Pericardium fibroblast (primary cell): ENCODE measurements at places on chromosomes 7 and 10. TPM values are rescaled to one million over a fixed set of nuclear protein-coding genes. Genes with fewer than 3 reads are reported as not detected.

HDAC9 gene
- 2.4 and 4.3 TPM in 2 replicates for total RNA-seq

CHST3 gene
- total RNA-seq = 23.7 and 26.3 TPM in 2 replicates

ARL5B gene
- total RNA-seq = 11.0 TPM in 2 replicates

PRSS37 gene
- total RNA-seq = not detected in 2 replicates

WEE2 gene
- not detected in 2 replicates for total RNA-seq

PIK3CG gene
- not detected in 2 replicates for total RNA-seq

SPDYE6 gene
- total RNA-seq = not detected in 2 replicates

FAM180A gene
- 9.7 and 14.1 TPM in 2 replicates for total RNA-seq

ZMYND11 gene
- 30.7 and 33.5 TPM in 2 replicates for total RNA-seq

GPR158 gene
- 0.09 and 2.6 TPM in 2 replicates for total RNA-seq

TEX36 gene
- total RNA-seq = not detected in 2 replicates

HYAL4 gene
- not detected in 2 replicates for total RNA-seq

BHLHA15 gene
- total RNA-seq = 0.26 and 0.70 TPM in 2 replicates

ASB10 gene
- not detected in 2 replicates for total RNA-seq

OR6B1 gene
- total RNA-seq = not detected in 2 replicates

TAS2R41 gene
- total RNA-seq = not detected in 2 replicates

CRYGN gene
- under 0.01 TPM in 1 of 2 replicates, not detected in the other for total RNA-seq

MKX gene
- 0.51 TPM in 1 of 2 replicates, not detected in the other for total RNA-seq

SPDYE8 gene
- not detected in 2 replicates for total RNA-seq

CREB5 gene
- 1.0 and 2.2 TPM in 2 replicates for total RNA-seq

ANK3 gene
- 13.8 and 40.6 TPM in 2 replicates for total RNA-seq

IDI2 gene
- total RNA-seq = not detected in 2 replicates

CH25H gene
- 0.23 and 1.6 TPM in 2 replicates for total RNA-seq

CLDN4 gene
- 0.23 and 0.68 TPM in 2 replicates for total RNA-seq

FLNC gene
- total RNA-seq = 112 and 168 TPM in 2 replicates

ADAM12 gene
- 7.2 and 59.9 TPM in 2 replicates for total RNA-seq

ZNF488 gene
- under 0.01 and 0.47 TPM in 2 replicates for total RNA-seq

IFIT2 gene
- total RNA-seq = 4.0 and 4.7 TPM in 2 replicates

VENTX gene
- total RNA-seq = not detected in 2 replicates

LIPF gene
- not detected in 2 replicates for total RNA-seq

FUOM gene
- 12.6 and 25.7 TPM in 2 replicates for total RNA-seq

GNGT1 gene
- total RNA-seq = not detected in 2 replicates

TAC1 gene
- not detected in 2 replicates for total RNA-seq

POR gene
- total RNA-seq = 78.5 and 89.2 TPM in 2 replicates

ZSCAN21 gene
- total RNA-seq = 11.3 and 19.2 TPM in 2 replicates

KCNMA1 gene
- 6.7 and 11.2 TPM in 2 replicates for total RNA-seq

TUBAL3 gene
- not detected in 2 replicates for total RNA-seq

PLAC9 gene
- 219 and 260 TPM in 2 replicates for total RNA-seq

SPDYE16 gene
- not detected in 2 replicates for total RNA-seq

OR13A1 gene
- not detected in 2 replicates for total RNA-seq

FAM200A gene
- 5.4 and 6.6 TPM in 2 replicates for total RNA-seq

HMX2 gene
- not detected in 2 replicates for total RNA-seq

DLX6 gene
- total RNA-seq = not detected in 2 replicates

TAS2R39 gene
- not detected in 2 replicates for total RNA-seq

ZNF853 gene
- 2.9 and 3.3 TPM in 2 replicates for total RNA-seq

ERVW-1 gene
- not detected in 2 replicates for total RNA-seq

EPDR1 gene
- total RNA-seq = 5.8 and 13.9 TPM in 2 replicates

SAMD8 gene
- 16.2 and 17.6 TPM in 2 replicates for total RNA-seq
